ENCODE measurements at places on chromosomes 1 and 21.

DNA sequence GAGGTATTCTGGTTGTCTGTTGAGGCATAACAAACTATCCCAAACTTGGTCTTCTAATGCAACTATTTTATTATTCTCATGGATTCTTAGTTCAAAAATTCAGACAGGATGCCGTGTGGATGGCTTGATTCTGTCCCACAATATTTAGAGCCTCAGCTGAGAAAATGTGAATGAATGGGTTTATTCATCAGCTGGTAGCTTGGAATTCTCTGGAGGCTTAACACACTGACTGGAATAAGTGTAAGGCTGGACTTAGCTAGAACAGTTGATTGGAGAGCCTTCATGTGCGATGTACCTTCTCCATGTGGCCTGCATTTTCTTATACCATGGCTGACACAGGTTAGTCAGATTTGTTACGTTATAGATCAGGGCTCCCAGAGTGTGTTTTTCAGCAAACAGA lies 30.8 kb downstream of the TNNI3K start:
- DNase-seq, result no peak

DNA sequence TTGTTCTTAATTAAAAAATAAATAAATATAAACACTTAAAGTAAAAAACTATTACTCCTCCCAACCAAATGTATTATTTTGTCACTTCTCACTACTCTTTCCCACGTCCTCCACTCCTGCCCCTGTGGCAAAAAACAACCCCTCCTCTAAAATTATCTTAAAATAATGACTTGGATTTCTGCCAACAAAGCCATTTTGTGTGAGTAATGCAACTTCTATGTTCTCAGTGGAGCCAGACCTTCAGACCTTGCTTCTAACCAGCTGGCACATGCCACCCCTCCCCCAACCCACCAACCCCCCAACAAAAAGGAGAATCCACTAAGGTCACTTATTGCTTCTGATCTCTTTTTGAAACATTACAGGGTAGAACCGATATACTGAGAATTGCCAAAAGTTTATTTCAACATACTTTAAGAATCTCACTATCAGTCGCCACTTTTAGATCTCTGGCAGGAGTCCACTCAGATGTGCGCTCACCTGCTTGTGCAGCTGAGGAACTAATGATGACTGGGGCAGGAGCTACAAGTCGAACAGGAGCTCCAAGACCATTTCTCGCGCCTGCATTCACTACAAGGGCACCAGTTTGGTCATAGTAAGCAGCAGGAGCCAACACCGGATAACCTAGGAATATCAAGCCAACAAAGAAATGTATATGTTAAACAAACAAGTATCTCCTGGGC lies 58.3 kb upstream of the SDC3 start:
- peak; percentile 86 for DNase-seq

DNA sequence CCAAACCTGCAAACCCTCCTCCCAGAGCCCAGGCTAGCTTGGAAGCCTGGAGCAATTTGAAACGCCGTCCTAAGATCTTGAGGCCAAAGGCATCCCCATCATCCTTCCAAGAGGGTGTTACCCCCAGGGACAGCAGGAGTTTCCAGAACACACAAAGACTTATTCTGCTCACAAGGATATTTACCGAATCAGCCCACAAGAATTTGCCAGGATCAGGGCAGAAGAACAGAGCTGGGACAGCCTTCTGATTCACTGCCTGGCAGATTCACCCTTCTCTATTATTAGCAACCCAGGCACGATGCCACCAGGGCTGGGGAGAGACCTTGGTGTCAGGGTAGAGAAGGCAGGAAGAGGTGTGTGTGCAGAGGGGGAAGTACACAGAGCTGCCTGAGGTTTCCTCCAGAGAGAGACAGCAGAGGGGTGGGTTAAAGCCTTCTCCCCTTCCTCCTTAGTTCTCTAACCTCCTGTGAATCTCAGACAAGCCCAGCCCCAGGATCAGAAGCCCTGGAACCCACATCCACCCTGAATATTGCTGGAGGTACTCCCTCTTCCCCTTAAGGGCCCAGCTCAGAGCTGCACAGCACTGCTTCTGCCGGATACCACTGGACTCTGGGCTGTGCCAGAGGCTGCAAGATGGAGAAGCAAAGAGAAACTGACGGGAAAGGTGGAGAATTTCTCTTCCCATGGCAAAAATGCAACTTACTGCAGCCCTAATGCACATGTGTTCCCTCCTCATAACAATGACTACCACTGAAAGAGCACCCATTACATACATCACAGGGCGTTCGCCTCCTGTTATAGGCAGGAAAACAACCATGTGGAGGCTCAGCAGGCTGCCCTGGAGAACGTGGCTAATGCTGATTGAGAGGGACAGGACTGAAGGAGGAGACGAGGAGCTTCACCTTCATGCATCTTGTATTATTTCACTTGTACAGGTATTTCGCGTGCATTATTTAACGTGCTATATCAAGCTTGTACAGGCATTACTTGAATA lies 61.8 kb downstream of the ITPKB start:
- DNase-seq, result peak; percentile 73

- no peak for DNase-seq
Measured at GRCh38 chr21:27487676-27488075, 520.8 kb upstream of the ADAMTS5 start.

DNA sequence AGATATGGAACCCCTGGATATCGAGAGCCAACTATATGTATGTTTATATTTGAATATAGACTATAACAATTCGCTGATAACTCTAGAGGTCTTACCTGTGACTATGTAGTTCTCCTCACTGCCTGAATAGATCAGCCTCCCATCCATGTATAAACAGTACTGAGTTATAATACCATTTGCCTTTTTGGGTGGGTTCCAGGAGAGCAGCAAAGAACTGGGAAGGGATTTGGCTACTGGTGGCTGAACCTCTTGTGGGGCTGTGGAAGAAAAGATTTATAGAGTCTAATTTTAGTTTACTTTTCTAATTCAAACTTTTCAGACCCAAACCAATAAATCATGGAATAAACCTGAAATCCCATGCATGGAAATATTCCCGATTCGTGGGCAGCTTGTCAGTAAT lies 376.9 kb downstream of the USH2A start:
- no peak for DNase-seq

- peak; percentile 37 for DNase-seq
Measured at GRCh38 chr1:39194398-39195051, 10.0 kb upstream of the MACF1 start.

DNA sequence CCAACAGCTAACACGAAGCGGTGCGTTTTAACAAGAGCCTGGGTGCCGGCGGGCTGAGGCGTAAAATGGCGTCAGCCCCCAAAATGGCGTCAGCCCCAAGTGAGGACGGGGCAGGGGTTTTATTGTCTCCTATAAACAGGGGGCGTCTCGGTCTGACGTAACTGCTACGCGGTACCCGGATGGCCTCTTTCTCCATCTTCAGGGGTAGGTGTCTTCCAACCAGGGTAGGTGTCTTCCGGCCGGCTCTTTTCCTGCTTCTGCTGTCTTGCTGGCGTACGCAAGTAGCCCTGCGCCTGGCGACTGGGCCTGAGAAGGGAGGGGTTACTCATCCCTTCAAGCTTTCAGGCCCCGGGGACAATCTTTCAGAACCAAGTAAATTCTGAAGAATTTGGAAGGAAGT lies 45.3 kb downstream of the LGR6 start:
- DNase-seq, result no peak

- DNase-seq, result no peak
Measured at GRCh38 chr1:228362141-228362883, 44.3 kb downstream of the TRIM11 start.

DNA sequence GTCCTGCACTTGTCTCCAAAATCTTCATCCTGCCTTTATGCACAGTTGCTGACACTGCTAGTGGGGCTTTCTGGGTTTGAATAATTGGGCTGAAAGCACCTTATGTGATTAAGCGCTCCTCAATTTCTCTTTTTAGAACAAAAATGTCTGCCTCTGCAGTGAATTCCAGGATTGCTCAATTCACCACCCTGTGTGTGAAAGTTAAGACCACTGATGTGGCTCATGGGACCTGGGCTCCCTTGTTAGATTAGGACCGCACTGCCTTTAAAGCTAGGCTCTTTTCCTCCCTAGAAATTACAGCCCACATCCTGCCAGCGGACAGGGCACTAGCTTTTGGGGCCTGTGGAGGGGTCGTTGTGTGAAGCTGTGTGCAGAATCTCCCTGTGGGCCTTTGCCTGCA lies 18.8 kb downstream of the KIAA1614 start:
- DNase-seq, result no peak

GRCh38 chr1:246679794-246680177 lies 44.4 kb upstream of the SCCPDH start:
- no peak for DNase-seq

GRCh38 chr1:205658943-205659581 lies 21.2 kb downstream of the SLC45A3 start:
- peak; percentile 74 for DNase-seq

- no peak for DNase-seq
Measured at GRCh38 chr1:113830039-113830438, 17.8 kb upstream of the RSBN1 start.

DNA sequence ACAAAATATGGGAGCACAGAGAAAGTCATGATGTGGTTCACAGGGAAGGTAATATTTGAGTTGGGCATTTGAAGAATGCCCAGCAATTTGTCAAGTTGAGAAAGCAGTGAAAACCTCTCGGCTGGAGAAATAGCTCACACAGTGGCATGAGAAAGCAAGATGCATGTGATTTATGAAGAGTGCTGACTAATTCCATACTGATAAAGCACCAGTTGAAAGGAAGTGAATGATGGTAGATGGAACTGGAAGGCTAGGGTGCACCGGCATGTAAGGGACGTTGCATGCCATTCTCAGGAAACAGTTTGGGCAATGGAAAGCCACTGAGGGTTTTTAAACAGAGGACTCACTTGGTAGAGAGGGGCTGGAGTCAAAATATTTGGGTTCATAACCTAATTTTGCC lies 53.5 kb upstream of the MTF2 start:
- DNase-seq, result peak; percentile 66

DNA sequence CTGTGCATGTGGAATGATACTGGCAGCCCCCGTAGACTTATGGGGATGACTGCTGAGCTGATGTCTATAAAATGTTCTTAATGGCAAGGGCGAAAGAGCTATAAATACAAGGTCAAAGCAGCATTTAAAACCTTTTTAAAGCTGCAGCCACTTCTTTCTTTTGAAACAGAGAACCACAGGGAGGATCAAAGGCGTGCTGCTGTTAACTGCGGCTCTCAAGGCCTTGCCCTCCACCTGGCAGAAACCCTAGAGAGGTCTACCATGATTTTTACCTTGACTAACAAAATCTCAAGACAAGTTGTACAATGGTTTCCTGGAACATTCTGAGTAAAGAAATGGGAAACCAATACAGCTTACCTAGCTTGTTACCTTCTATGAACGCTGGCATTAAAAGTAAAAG lies 89.7 kb downstream of the SLC45A1 start:
- DNase-seq, result no peak

DNA sequence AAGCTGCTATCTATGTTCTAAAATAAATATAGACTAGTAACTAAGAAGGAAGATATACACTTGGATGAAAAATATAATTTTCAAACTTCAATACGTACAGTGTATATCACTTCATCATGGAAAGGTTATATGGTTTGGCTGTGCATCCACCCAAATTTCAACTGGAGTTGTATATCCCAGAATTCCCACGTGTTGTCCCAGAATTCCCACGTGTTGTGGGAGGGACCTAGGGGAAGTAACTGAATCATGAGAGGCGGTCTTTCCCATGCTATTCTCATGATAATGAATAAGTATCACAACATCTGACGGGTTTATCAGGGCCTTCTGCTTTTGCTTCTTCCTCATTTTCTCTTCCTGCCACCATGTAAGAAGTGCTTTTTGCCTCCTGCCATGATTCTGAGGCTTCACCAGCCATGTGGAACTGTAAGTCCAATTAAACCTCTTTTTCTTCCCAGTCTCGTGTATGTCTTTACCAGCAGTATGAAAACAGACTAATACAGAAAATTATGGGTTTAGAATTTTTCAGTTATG lies 10.7 kb downstream of the NEGR1 start:
- DNase-seq, result no peak

DNA sequence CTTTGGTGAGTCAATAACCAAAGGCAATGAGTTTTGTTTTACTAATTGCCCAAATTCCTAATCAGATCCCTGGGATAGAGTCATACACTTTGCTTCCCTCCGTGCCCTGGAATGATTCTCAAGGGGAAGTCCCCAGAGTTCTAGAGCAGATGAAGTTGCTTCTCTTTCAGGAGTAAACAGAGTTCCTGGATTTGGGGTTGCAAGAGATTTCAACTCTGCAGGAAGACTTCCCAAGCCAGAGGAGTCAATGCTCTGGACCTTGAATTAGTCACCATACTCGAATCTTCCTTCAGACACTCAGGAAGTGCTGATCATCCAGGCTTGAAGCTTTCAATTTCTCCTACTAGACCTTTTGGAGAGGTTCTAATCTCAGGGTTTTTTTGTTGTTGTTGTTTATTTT lies 39.6 kb downstream of the FCER1A start:
- no peak for DNase-seq

DNA sequence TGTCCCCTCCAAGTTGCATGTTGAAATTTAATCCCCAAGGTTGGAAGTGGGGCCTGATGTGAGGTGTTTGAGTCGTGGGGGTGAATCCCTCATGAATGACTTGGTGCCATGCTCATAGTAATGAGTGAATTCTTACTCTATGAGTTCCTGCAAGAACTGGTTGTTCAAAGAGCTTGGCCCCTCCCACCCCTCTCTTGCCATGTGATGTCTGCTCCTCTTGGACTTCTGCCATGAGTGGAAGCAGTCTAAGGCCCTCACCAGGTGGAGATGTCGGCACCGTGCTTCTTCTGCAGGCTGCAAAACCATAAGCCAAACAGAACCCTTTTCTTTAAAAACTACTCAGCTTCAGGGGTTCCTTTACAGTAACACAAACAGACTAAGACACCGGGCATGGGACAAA lies 14.3 kb downstream of the G0S2 start:
- peak; percentile 51 for DNase-seq

GRCh38 chr1:166165661-166166328 lies 1.0 kb downstream of the FAM78B start:
- no peak for DNase-seq

DNA sequence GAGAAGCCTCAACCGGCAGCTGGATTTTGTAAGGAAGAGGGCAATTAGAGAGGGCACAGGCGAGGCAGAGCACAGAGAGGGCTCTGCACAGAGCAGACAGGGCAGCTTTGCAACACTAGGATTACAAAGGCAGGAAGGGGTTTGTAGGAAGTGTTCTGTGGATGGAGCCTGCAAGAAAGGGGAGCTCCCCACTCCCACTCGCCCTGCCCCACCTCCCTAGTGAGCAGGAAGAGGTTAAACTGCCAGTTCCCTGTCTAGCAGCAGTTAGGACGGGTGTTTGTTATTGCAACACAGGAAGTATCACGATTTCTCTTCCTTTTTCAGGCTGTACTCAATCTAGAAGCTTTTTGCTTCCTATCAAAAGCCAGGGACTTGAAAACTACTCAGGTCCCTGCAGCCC lies 63.3 kb upstream of the LRRC8D start:
- peak; percentile 30 for DNase-seq

GRCh38 chr1:103256490-103256889 lies 148.2 kb upstream of the COL11A1 start:
- DNase-seq, result peak; percentile 6

DNA sequence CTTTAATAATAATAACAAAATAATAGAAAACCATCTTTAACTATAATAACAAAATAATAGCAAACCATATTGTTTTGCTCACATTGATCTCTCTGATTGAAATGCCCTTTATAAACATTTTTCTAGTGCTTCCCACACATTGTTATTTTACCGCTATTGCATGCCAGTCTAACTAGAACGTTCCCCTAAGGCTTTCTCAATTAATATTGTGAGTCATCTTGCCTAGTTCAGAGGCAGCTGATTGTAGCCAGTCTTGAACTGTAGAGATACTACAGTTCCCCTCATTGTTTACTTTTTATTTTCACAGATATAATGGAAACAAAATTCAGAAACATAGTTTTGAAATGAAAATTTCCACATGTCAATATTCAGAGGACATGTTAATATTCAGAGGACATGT lies 192.3 kb upstream of the ADGRL4 start:
- DNase-seq, result peak; percentile 71

Measured in cardiac fibroblast (primary cell).